ENCODE measurements at places on chromosomes 4 and X.

- DNase-seq: no peak
Observed at GRCh38 chr4:56227301-56227835, 159.9 kb downstream of the AASDH start.

- DNase-seq: peak; percentile 47
Observed at GRCh38 chrX:105190252-105190853, 30.1 kb downstream of the TEX13A start.

DNA sequence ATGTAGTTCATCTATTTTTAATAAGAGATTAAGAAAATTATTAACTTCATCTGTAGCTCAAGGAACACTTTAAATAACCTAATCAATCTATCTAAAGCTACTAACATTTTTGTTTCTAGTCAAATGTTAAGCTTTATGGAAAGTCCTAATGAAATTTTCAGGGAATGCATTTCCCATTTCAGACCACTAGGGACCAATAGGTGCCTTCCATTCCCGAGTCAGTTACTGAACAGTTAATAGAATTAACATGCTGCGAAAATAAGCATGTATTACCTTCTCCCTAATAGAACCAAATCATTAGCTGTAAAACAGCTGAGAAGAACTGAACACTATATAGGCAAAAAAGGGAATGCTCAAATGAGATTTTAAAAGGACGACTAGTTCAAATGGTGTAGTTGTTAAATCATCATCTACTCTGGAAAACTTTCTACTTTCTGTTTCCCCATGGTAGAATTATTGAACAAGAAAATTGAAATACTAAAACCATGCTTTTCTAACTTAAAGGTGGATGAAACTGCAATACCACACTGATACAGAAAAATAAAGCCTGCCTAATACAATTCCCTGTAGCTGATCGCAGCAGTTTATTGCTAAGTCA lies 22.5 kb downstream of the STX18 start:
- DNase-seq: peak; percentile 51

DNA sequence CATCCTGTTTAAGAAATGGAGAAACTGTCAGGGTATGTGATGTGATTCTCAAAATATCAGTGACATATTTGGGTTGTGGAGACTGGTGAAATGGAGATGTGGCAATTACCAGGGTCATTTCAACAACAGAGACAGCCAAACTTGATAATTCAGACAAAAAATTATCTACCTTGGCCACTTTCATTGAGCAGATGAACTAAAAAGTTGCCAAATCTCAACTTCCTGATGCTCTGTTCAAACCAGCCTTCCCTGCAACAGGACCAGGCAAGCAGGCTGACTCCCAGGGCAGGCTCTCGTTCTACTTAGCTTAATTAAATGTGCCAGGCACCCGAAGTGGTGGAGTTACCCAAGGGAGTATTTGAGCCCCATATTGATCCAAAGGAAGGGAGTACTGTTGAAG lies 199.6 kb downstream of the AFF2 start:
- DNase-seq: no peak

GRCh38 chrX:118536687-118537461 lies 41.3 kb downstream of the DOCK11 start:
- peak; percentile 1 for DNase-seq

- no peak for DNase-seq
Observed at GRCh38 chr4:15670576-15670975, 11.1 kb upstream of the FAM200B start.

DNA sequence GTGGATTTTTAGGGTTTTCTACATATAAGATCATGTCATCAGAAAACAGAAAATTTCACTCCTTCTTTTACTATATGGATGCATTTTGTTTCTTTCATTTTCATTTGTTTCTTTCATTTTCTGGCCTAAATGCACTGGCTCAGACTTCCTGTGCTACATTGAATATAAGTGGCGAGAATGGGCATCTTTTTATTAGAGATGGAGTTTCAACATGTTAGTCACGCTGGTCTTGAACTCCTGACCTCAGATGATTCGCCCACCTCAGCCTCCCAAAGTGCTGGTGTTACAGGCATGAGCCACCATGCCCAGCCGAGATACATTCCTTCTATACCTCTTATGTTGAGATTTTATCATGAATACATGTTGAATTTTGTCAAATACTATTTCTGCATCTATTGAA lies 61.8 kb downstream of the BRWD3 start:
- DNase-seq: no peak

GRCh38 chrX:46965125-46965758 lies 53.0 kb downstream of the JADE3 start:
- DNase-seq: peak; percentile 47

GRCh38 chr4:61553557-61554125 lies 353.5 kb downstream of the ADGRL3 start:
- DNase-seq: no peak

- peak; percentile 0 for DNase-seq
Observed at GRCh38 chrX:105837232-105837631, 14.9 kb downstream of the NRK start.

- no peak for DNase-seq
Observed at GRCh38 chr4:148170408-148171365, 271.5 kb downstream of the NR3C2 start.

DNA sequence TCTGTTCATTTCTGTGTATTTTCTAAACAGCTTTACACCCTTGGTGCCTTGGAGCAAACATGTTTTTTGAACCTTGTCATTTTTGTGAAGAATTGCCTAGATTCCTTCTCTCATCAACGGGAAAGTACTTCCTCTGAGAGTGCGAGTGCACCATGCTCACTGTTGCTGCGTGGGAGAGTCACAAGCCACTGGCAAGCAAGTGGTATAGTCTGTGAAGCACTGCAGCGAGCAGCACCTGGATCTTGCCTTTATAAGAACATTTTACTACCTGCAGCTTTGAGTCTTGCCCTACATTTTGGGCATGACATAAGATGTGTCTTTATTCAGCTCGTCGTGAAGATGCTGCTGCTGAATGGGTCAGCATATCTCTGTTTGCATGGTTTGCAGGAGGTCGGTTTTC lies 44.9 kb downstream of the HADH start:
- no peak for DNase-seq

- DNase-seq: no peak
Observed at GRCh38 chrX:117989512-117989911, 127.1 kb downstream of the KLHL13 start.

DNA sequence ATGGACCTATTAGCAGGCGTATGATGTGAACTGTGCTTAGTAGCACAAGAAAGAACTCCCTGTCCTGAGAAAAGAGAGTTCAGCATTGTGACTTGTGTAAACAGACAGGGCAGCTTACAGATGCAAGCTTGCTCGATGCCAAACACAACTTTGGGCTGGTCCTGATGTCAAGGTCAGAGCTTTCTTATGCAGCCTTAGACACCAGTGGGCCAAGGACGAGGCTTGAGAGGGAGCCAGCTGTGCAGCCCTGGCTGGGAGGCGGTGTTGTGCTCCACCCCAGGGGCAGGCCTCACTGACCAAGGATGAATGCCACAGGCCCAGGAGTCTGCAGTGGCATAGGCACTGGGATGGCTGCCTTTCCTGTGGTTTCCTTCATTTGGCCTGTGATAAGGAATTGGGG lies 35.4 kb downstream of the JADE1 start:
- no peak for DNase-seq

- no peak for DNase-seq
Observed at GRCh38 chr4:1500231-1500965, 94.2 kb upstream of the NKX1-1 start.

- DNase-seq: peak; percentile 47
Observed at GRCh38 chr4:13481569-13481968, 2.6 kb downstream of the RAB28 start.

GRCh38 chr4:181957088-181957487 lies 286.1 kb upstream of the TENM3 start:
- no peak for DNase-seq

DNA sequence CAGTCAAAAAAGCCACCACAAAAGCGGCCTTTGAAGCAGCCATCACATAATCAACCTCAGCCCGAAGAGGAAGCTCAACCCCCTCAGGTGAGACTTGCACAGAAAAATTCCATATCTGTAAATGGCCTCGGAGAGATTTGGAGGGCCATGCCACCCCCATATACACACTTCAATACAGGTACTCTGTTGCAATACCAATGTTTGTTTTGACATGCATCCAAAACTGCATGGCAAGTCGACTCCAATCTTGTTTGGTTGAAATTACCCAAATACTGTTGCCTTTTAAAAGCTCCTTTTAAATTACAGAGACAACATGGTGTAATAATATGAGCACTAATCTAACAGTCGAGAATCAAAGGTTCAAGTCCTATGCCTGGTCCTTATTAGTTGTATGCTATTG lies 5.9 kb downstream of the ENAM start:
- no peak for DNase-seq

DNA sequence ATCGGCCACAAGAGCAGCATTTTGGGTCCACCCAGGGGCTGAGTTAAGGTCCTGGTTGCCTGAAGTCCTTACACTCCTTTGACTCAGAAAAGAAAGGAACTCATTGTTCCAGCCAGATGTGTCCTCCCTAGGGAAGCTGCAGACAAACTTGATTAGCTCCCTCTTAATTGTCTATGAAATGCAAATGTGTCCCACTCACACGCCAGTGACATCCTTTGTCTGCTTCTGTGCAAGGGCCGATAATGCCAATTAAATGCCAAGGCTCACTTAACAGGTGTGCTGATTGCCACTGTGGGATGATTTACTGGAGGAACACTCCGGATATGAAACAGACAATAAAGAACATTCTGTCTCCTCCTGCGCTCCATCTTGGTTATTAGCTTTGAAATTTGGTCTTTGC lies 332.9 kb upstream of the CPEB2 start:
- DNase-seq: no peak

GRCh38 chr4:60726779-60727178 lies 473.3 kb upstream of the ADGRL3 start:
- no peak for DNase-seq

GRCh38 chr4:10007793-10008608 lies 13.3 kb downstream of the SLC2A9 start:
- peak; percentile 69 for DNase-seq

GRCh38 chrX:72621625-72622485 lies 49.2 kb upstream of the HDAC8 start:
- peak; percentile 60 for DNase-seq

DNA sequence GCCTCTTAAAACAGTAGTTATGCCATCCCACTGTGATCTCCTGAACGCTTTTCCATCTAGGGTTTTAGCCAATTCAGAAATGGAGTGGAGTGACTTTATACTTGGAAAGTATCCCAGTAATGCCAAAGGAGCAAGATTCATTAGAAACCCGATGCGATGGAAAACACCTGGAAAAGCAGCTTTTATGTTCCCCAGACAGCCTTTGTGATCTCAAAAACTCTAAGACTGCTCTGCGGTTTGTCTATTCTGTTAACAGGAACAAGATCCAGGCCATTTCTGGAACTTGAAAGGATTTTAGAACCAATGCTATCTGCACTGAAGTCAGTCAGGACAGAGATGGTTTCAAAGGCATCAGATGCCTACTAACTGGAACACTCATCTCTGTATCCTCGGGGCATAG lies 145.1 kb downstream of the APBB2 start:
- DNase-seq: no peak

Measured in dermis blood vessel endothelial cell (primary cell).